ENCODE measurements at places on chromosomes 13 and 19.
A peak's percentile ranks its signal among the peaks of the same experiment; 100 is the strongest.

DNA sequence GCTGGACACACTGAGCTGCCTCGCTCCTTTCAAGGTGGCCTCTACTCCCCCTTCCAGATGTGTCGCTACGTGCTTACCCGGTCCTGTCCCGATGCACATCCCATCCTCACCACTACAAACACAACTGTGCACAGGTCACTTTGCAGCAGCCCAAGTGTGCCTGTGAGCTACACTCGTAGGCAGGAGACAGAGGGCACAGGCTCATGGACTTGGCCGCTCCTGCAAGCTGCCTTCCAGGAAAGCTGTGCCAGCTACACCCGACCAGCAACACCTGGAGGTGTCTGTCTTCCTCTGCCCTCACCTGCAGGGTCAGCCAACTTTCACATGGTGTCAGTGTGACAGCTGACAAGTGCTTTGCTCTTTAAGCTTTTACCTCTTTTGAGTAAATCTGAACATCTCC lies 15.4 kb downstream of the CARS2 start:
- no peak for DNase-seq

- DNase-seq: no peak
These were observed 616 bp downstream of the HNRNPUL1 start for GRCh38 chr19:41264581-41265394.

- DNase-seq: no peak
These were observed 706.4 kb upstream of the SLC10A2 start for GRCh38 chr13:103772576-103772975.

- no peak for DNase-seq
These were observed 27.8 kb upstream of the IGFL4 start for GRCh38 chr19:46068345-46069258.

DNA sequence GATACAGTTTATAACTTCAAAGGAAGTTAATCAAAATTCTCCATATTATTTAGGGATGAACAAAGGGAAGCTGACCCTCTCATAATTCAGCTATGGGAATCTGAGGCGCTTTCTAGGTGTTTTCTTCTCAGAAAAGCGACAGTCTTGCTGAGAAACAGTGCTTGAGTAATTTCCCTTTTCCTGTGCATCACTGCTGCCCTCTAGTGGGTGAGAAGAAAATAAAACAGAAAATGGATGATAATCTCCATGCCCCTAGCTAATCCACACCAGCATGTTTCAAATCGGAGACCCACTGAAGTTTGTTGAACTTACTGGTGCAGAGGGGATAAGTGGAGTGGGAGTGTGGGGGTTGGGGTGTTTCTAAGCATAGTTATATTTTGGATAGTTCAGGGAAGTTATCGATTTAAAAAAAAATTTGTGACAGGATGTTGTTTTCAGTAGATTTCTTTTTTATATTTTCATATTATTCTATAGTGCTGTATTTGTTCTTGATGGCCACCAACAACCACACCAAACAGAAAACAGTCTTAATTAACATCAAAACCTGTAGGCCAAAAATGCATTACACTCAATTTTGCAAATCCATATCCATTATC lies 21.4 kb downstream of the LCP1 start:
- no peak for DNase-seq

GRCh38 chr19:40608240-40608621 lies 7.1 kb downstream of the LTBP4 start:
- DNase-seq: no peak

- no peak for DNase-seq
These were observed 26.4 kb downstream of the CDK8 start for GRCh38 chr13:26280295-26280694.

GRCh38 chr13:111005808-111006505 lies 91.1 kb upstream of the ANKRD10 start:
- no peak for DNase-seq

DNA sequence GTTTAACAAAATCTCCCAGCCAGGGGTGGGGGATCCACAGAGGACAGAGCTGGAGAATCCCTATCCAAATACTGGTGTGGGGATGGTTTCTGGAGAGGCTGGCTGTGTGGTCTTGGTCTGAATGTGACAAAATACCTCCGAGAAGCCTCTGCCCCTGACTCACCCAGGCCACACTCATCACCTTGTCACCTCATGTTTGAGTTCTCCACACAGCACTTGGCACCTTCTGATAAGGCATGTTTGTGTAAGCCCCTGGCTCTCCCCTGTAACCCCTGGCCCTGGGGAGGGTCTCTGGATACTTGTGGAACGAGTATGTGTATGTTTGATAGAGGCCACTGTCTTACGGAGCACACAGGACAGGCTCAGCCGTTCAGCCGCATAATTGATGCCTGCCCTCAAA lies 14.7 kb downstream of the TECR start:
- DNase-seq: no peak

DNA sequence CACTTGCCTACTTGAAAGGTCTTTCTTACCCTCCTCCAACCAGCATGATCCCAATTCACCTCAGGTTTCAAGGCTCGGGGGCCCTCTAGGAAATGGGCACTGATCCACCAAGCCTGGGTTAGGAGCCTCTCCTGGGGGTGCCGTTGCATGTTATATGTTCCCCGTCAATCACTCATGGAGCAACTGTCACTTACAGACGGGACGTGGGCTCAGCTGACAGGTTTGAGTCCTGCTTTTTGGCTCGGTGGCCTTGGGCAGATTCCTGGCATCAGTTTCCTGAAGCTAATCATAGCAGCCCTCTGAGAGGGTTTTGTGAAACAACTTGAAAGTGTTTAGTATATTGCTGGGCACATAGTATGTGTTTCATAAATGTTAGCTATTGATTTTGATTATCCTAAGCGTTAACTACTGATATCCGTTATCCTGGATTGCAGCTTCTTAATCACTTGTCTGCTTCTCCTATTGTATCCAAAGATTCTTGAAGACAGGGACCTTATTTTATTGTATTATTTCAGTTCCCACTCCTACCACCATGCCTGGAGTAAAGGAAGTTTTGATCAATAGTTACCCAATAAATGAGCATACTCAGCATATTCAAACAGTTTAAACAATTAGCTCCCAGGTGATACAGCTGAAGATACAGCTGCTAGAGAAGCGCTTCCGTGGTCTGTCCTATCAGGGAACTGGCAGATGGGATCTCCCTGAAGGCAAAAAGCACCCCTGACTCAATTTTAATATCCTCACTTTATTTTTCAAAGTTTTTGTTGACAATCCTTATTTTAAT lies 57.9 kb downstream of the RFC3 start:
- no peak for DNase-seq

- no peak for DNase-seq
These were observed 908.2 kb downstream of the EFNB2 start for GRCh38 chr13:105627270-105627669.

GRCh38 chr19:50158577-50158976 lies 4.5 kb downstream of the IZUMO2 start:
- DNase-seq: no peak

GRCh38 chr13:79989217-79989661 lies 351.7 kb downstream of the SPRY2 start:
- no peak for DNase-seq

- DNase-seq: no peak
These were observed 54.5 kb downstream of the ZNF93 start for GRCh38 chr19:19955208-19955607.

GRCh38 chr13:39531646-39532045 lies 71.3 kb downstream of the LHFPL6 start:
- DNase-seq: no peak

DNA sequence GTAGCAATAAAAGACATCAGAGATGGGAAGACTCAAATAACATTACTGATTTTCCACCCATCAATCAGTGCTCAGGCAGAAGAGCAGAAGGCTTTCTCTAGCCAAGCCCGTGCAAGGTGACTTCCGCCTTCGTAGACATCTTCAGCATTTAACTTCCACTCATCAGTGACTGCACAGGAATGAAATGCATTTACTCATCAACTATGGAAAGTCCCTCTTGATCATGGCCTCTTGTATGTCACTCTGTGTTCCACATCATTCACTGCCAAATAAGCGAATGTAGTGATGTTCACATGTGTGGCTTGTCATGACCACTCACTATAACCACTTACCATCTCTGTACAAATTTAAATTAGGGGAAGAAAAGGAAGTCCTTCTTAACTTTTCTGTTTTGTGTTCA lies 49.4 kb downstream of the SACS start:
- no peak for DNase-seq

- DNase-seq: no peak
These were observed 7.3 kb downstream of the SHKBP1 start for GRCh38 chr19:40584007-40584406.

GRCh38 chr13:99380921-99381645 lies 73.9 kb upstream of the GPR183 start:
- no peak for DNase-seq

- DNase-seq: no peak
These were observed 17.8 kb downstream of the ERCC5 start for GRCh38 chr13:102863590-102863989.

DNA sequence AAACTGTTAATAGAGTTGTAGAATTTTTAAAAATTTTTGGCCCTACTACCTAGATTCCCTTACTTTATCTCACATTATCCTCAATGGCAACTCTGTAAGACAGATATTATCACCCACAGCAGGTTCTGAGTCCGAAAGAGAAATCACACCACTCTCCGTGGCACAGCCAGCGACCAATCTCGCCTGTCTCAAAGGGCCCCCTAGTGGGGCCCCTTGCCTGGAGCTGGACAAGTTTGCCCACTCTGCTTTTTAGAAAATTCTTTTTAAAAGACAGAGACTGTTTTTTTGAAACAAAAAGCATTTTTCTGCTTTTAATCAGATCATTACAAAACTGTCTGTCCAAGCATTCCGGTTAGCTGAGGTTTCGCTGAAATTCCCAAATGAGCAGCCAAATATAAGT lies 21.7 kb downstream of the PHF11 start:
- DNase-seq: no peak

DNA sequence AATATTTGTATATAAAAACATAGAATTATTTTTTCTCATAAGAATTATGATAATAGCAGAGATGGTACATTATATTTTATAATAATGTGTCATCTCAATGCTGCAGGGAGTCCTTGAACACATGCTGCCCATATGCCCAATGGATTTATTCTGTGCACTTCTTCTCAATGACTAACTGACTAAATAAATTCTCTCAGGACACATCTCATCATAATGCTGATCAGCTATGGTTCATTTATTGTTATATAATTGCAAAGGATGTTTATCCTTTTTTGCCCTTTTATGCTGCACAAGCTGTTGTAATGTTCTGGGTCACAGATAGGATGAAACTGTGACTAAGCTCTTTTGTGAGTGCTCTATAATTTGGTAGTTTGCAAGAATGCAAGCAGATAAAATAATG lies 1273.3 kb upstream of the ATXN8OS start:
- no peak for DNase-seq

GRCh38 chr19:41540041-41540695 lies 35.8 kb upstream of the CEACAM21 start:
- DNase-seq: no peak

GRCh38 chr13:54194233-54195024 lies 1165.8 kb downstream of the OLFM4 start:
- no peak for DNase-seq

DNA sequence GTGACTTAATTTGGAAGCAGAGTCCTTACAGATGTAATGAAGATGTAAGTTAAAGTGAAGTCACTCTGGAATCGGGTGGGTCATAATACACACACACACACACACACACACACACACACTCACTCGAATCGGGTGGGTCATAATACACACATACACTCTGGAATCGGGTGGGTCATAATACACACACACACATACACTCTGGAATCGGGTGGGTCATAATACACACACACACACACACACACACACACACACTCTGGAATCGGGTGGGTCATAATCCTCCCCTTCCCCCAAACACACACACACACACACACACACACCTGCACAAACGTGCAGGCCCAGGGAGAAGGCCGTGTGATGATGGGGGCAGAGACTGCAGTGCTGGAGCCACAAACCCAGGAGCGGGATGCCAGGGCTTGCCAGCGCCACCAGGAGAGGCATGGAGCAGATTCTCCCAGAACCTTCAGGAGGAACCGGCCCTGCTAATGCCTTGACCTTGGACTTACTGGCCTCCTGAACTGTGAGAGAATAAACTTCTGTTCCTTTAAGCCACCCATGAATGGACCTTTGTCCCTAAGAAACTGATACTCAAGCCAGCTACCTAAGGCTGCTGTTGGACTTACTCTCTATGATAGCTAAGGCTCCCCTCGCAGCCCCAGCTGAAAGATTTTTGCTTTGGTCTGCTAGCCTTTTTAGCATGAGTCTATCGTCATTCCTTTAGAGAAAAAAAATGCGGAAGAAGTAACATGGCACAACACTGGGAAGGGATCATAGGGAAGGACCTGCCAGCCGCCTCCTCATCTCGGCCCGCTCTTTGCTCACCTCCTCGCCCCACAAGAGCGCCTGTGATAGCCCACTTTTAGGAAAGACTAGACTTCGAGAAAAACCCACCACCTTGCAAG lies 136.2 kb upstream of the RNF113B start:
- no peak for DNase-seq

GRCh38 chr19:14559916-14560775 lies 11.7 kb downstream of the NDUFB7 start:
- DNase-seq: no peak

GRCh38 chr13:51803422-51804294 lies at the start of gene DHRS12:
Gene DHRS12, minus strand, starts transcription at chr13:51804163. Its CDS starts 4,504 bp downstream, at chr13:51799659.
- peak; percentile 80 for DNase-seq

GRCh38 chr19:19637186-19637522 lies 6.3 kb downstream of the GMIP start:
- DNase-seq: no peak

- DNase-seq: no peak
These were observed 661.0 kb downstream of the SLITRK1 start for GRCh38 chr13:83221256-83221655.

- DNase-seq: no peak
These were observed 83.8 kb upstream of the KL start for GRCh38 chr13:32932376-32932775.

- no peak for DNase-seq
These were observed 112.3 kb downstream of the VWA8 start for GRCh38 chr13:41848435-41849255.

DNA sequence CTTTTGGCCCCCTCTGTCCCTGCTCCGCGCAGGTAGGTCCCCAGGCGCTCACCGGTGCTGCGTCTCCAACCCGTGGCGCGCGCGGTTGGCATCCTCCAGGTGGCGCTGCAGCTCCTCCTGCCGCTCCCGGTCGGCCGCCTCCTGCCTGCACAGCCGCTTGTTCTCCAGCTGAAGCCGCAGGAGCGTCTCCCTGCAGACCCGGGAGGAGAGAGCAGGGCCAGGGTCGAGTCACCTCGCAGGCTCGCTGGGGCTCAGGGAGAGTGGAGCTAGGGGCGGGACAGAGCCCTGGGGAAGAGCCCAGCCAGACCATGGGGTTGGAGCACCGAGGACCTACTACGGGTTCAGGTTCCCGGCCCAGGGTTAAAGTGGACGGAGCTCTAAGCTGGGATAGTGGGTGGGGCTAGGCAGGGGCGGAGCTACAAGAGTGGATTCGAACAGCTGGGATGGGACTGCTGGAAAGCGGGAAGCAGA lies 9.3 kb downstream of the HOOK2 start:
- DNase-seq: peak; percentile 60

Measured in hippocampal formation (tissue), 2 donors.